HT1080 (cell line): ENCODE measurements at places on chromosomes 13 and 19. TPM values are rescaled to one million over a fixed set of nuclear protein-coding genes. Genes with fewer than 3 reads are reported as not detected.

Gene TSHZ3
- 3.6 and 4.4 TPM in 2 replicates for total RNA-seq

Gene MEX3D
- 49.9 and 53.8 TPM in 2 replicates for total RNA-seq

Gene ISYNA1
- total RNA-seq, result 1.3 and 2.1 TPM in 2 replicates

Gene PSG11
- total RNA-seq, result not detected in 2 replicates

DNA sequence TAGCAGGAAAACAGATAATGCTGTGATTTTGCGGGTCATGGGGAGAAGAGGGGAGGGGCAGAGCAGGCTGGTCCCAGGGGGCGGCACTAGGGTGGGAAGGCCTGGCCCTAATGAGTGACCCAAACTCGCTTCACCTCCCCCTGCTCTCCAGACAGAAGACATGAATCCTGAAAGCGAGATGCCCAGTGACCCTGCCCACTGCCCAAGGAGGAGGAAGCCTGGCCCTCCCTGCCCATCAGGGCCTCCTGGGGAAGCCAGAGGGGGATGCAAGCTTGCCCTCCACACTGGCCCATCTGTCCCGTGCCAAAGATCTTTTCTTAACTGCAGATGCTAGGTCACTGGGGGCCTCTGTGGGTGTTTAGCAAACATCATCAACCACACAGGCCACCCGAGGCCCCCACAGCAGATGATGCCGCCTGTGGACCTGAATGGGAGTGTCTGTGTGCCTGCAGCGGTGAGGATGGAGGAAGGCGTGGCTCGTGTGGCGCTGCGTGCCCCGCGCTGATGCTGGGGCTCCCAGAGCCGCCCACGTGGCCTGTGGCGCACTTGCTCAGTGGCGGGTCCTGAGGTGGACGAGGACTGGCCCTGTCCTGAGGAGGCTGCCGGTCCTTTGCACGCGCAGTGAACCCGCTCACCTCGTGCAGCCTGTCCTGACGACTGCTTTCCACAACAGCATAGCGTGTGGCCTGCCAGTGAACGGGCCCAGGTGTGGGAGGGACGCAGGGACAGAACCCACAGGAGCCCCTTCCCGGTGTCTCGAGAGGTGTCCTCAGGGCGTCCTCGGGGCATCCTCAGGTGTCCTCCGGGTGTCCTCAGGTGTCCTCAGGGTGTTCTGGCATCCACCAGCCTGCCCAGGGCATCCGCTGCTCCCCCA lies 80.5 kb upstream of the MCF2L start:
- no peak for DNase-seq

GRCh38 chr19:9862938-9863337 lies 27.8 kb downstream of the PIN1 start:
- no peak for DNase-seq

- DNase-seq, result no peak
Observed at GRCh38 chr19:36987091-36987490, 71.0 kb downstream of the ZNF568 start.

DNA sequence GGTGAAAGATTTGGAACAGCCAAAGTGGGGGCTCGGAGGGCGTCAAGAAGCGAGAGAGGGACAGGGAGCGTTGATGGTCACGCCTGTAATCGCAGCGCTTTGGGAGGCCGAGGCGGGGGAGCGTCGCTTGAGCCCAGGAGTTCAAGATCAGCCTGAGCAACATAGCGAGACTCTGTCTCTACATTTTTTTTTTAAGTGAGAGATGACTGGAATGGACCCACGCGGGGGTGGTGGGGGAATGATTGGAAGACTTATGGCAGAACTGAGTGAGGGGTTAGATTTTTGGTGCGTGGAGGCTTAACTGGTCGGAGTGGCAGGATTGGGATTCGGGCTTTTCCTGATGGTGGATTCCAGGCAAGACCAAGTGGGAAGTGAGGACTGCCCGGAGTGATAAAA lies 725 bp downstream of the PSMD8 start:
- DNase-seq, result no peak

GRCh38 chr13:30222254-30222653 lies 85.1 kb downstream of the KATNAL1 start:
- peak; percentile 63 for DNase-seq

DNA sequence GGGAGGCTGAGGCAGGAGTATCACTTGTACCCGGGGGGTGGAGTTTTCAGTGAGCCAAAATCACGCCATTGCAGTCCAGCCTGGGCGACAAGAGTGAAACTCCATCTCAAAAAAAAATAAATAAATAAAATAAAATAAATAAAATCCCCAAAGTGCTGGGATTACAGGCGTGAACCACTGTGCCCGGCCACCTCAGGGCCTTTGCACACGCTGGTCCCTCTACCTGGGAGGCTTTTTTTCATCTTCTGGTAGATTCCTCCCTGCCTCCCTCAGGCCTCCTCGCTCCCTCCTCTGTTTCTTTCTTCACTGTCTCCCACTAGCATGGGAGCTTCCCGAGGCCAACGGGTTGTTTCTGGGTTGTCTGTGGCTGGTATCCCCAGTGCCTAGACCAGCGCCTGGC lies 15.1 kb downstream of the MYBPC2 start:
- DNase-seq, result no peak

DNA sequence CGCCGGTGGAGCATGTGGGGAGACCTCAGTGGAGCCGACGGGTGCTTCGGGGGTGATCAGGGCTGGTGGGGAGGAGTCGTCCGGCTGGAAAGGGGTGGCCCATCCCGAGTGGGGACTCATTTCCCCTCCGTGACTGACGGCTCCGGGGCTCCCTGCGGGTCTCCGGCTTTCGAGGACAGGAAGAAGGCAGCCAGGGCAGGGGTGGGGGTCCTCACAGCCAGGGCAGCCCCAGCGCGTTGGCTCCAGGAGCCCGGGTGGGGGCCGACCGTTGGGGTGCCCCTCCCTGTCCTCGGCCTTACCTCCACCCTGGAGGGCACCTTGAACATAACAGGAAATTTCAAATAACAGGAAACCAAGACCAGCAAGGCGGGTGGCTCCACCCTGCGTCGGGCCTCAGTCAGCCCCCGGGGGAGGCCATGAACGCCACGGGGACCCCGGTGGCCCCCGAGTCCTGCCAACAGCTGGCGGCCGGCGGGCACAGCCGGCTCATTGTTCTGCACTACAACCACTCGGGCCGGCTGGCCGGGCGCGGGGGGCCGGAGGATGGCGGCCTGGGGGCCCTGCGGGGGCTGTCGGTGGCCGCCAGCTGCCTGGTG lies at the start of gene S1PR4:
TSS of gene S1PR4 (plus strand) at position 393 of the 596 bp plus-strand sequence. CDS start at position 417, 24 bp downstream.
- DNase-seq, result no peak

DNA sequence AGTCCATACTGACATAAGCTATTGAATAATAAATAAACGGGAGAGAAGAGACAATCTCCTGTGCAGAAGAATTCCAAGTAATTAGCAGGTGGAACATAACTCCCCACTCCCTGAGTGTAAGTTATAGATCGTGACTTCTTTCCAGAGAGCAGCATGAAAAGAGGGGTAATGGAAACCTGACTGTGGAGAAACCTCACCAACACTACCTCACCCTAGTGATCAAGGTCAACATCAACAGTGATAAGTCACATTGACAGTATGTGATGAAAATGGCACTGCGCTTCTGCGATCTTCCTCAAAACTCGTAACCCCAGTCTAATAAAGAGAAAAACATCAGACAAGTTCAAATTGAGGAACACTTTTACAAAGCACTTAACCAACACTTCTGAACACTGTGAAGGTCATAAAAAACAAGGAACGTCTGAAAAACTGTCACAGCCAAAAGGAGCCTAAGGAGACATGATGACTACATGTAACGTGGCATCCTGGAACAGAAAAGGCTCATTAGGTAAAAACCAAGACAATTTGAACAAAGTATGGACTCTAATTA lies 19.8 kb downstream of the CAB39L start:
- no peak for DNase-seq

GRCh38 chr19:48797103-48797502 lies 13.7 kb downstream of the BCAT2 start:
- no peak for DNase-seq

- DNase-seq, result no peak
Observed at GRCh38 chr13:23902975-23903905, 5.9 kb upstream of the C1QTNF9B start.

DNA sequence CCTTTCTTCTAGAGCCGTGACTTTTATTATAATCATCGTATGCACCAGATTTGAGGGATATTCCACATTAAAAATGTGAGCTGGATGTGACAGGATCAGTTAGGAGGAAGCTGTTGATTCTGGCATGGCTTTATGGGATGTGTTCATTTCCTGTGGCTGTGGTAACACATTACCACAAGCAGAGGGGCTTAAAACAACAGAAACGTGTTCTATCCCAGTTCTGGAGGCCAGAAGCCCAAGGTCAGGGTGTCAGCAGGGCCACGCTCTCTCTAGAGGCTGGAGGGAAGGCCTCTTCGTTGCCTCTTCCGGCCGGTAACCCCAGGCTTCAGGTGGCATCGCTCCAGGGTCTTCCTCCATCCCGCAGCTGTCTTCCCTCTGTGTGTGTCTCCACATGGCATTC lies 14.5 kb downstream of the MED25 start:
- DNase-seq, result peak; percentile 45

- peak; percentile 18 for DNase-seq
Observed at GRCh38 chr19:29841209-29841558, 29.4 kb downstream of the CCNE1 start.

GRCh38 chr13:52949742-52950141 lies 78.9 kb upstream of the OLFM4 start:
- no peak for DNase-seq

DNA sequence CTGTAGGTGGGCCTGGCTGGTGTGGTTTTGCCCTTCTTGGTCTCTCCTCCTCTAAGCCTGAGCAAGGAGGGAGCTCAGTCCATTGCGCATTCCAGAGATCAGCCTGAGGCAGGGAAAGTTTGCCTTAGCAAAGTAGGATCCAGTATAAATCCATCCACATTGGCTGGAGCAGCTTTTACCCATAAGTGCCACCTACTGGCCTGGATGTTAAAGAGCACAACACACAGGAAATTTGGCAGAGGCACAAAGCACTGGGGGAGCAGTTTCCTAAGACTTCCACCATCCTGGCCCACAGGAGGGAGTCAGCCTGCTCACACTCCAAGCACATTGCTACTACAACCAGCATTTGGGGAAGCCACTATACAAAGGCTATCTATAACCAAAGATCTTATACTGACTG lies 1124.2 kb downstream of the SLITRK1 start:
- peak; percentile 56 for DNase-seq
